Tongue (tissue), 3 donors: ENCODE measurements at places on chromosomes 6 and 20. TPM values are rescaled to one million over a fixed set of nuclear protein-coding genes. Genes with fewer than 3 reads are reported as not detected.

DNA sequence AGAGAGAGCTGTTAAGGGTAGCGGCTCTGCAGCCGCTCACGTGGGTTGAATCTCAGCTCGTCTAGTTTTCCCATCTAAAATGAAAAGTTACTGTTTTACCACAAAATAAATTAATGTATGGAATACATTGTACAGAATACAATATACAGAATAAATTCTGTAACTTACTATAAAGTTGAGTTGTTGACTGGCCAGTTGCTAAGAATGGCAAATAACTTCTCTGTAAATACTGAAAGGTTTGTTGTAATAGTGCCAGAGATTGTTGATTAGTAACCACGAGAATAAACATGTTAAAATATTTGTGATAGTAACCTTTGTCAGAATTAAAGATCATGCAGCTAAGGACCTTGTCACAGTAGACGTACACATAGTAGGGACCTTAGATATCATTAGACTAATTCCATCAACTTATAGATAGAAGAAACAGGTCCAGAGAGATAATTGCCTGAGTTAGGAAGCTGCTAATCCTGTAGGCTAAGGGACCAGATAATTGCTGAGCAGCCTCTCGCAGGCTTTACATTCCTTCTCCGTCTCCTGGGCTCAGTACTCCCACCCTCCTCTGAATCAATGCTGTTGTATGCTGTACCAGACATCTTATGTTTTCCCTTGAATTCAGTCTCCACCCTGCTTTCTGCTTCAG is 544 bp upstream of the NRM start:
- no peak for DNase-seq

DNA sequence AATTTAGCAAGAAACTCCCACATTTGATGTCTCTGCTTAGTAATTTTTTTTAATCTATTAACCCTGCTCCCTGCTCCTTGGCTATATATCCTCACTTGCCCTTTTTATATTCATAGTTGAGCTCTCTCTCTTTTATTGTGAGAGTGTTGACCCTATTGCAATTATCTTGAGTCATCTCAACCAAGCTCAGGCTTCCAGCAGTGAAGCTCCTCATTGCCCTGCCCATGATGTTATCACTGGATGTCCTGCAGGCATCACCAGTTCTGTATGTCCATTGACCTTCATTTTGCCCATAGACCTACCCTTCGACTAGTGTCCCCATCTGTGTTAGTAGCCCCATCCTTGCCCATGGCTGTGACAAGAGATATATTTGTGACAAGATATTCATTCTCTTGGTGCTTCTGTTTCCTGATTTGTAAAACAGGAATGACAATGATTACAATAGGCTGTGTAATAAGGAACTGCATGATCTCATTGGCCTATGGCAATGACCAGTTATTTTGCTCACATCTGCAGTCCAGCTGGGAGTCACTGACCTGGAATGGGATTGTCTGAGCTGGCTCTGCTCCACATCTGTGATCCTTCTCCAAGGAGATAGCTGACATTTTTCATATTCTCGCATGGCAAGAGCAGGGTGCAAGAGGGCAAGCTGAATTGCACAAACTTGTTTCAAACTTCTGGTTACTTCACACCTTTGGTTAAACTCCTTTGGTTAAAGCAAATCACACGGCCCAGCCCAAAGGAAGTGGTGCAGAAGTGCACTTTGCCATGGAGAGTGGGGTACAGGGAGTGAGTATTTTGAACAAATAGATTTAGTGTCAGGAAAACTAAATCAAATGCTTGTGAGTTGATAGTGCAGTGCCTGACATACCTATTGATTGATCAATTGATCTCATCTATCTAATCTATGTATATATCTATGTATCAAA is 47.7 kb upstream of the CST5 start:
- no peak for DNase-seq

- no peak for DNase-seq
Measured at GRCh38 chr6:112002307-112002706, 51.6 kb upstream of the CCN6 start.

DNA sequence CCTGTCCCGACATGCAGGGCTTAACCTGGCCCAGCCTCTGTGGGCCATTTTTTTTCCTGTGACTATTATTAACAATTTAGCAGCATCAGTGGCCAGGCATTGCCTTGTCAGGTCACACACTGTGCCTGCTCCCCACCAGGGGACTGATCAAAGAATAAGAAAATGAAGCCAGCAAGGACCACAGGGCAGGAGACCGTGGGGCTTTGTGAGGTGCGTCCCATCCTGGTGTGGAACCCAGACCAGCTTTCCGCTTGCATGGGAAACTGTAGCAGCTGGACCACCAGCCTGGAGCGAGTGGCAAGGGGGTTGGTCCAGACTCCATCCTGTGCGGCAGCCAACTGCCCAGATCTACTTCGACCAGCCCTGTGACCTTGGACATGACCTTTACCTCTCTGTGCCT is 218.3 kb downstream of the ANKRD60 start:
- no peak for DNase-seq

The SMIM13 gene
- total RNA-seq = 18.5 TPM
